ENCODE measurements at places on chromosomes 1 and 21.

- no peak for DNase-seq
These were observed 355.9 kb upstream of the ADGRL4 start for GRCh38 chr1:79362470-79362869.

DNA sequence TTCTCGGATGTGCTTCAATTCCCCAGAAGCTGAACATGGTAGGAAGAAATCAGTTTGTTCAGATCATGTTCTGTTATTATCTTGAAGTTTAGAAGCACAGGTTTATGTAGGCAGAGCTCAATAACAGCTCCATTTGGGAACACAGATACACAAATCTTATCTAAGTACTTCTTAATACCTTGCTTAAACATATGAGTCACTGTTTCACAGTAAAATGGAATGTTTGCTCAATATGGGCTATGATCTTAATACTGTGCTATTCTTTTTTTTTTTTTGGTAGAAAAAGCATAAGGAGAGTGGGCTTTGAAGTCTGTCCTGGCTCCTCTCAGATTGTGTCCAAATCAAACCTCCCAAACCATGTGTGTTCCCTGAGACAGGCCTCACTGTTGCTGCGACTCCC lies 13.4 kb downstream of the PROK1 start:
- no peak for DNase-seq

GRCh38 chr1:169363046-169363730 lies 4.4 kb downstream of the NME7 start:
- peak; percentile 72 for DNase-seq

DNA sequence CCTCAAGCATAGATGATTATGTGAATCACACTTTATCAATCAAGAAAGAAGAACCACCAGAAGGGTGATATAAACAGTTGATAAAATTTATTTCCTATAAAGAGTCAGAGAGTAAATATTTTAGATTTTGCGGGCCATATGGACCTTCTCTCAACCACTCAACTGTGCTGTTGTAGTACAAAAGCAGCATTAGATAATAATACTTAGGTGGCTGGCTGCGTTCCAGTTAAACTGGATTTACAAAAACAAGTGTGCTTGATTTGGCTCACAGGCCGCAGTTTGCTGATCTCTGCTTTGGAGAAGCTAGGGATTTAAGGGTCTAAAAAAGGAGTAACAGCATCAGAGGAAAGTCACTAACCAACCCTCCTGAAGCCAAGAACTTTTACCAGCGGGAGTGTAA lies 1406.0 kb downstream of the KCNT2 start:
- no peak for DNase-seq

GRCh38 chr1:209586221-209586740 lies 2.8 kb downstream of the CAMK1G start:
- no peak for DNase-seq

DNA sequence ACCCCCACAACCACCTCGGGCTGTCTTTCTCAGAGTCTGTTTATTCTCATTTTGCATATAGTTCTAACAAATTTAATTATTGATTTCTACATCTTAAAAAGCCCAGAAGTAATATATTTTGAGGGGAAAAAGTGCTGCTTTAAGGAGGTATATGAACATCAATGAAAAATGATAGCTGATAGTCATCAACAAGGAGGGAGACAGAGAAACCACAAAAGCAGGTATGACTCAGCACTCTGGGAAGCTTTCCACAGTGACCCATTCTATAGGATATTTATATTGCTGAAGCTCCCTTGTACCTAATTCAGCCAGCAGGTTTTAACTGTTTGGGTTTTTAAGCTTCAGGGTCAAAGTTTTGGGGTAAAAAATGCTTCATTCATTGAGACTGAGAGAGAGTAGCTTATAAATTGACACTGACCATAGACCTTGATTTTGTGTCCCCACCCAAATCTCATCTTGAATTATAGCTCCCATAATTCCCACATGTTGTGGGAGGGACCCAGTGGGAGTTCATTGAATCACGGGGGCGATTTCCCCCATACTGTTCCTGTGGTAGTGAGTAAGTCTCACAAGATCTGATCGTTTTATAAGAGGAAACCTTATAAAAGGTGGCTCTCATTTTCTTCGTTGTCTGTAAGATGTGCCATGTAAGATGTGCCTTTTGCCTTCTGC lies 27.4 kb downstream of the VANGL1 start:
- peak; percentile 47 for DNase-seq

- no peak for DNase-seq
These were observed 85.4 kb upstream of the KAZN start for GRCh38 chr1:14513111-14513510.

GRCh38 chr1:37831809-37832208 lies 23.8 kb upstream of the YRDC start:
- DNase-seq = no peak

GRCh38 chr1:206706298-206706791 lies 21.6 kb downstream of the MAPKAPK2 start:
- peak; percentile 75 for DNase-seq

GRCh38 chr1:187409341-187409740 lies 580.6 kb downstream of the PLA2G4A start:
- DNase-seq = no peak

GRCh38 chr1:81298266-81298665 lies 502.5 kb upstream of the ADGRL2 start:
- DNase-seq = no peak

DNA sequence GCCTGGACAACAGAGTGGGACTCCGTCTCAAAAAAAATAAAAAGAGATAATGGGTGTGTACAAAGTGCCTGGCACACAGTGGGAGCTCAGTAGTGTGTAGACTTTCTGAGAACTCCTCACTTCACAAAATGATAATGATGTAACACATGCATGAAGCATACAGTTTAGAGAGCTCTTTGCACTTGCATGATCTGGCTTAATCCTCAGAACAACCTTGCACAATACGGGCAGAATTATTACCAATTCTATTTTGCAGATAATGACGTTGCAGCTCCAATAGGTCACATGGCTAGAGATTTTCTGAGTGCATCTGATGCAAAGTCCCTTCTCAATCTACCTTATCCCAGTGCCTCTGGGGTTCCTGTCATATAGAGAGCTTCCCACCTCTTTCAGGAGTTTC lies 71.4 kb downstream of the CD247 start:
- no peak for DNase-seq

DNA sequence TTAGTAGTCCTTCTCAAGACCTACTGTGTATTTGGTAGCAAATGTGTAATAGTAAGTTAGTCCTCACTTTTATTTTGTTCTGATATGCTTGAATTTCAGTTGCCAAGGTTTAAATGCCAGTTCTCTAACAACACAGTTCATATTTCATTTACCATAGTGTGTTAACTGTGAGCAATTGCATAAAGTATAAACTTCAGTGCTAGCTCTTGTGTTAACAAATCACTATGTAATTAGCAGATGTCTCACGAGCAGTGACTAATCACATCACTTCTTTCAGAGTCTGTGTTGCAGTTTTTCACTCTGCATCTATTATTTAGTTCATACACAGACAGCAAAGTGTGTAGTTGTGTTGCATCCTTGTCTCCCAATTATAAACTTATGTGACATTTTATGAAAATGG lies 47.8 kb downstream of the ZMYM4 start:
- DNase-seq = no peak

GRCh38 chr1:175481126-175482070 lies 262.0 kb downstream of the TNR start:
- no peak for DNase-seq

DNA sequence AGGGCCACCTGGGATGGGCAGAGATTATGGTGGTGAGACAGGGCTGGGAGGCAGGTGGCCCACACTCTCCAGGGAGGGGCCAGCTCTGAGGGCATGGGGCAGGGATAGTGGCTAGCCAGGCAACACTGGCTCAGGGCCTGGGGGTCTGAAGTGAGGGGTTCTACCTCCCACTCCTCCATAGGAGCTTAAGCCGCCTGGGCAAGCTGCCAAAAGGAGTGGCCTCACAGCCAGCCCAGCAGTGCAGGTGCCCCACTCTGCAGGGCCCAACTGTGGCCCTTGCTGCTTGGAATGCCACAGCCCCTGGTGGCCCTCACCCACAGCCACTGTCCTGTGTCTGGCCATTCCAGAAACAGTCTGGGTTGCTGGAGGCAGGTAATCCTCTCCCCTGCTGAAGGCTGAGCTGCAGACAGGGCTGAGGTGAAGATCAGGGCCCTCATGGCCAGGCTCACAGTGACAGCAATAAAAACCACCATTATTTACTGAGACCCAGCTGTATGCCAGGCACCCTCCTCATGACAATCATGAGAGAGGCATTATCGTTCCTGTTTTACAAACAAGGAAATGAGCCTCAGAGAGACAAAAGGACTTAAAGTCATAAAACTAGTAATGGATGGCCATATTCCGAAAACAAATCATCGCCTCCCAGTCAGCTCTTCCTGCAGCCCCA lies 31.0 kb downstream of the KIF21B start:
- no peak for DNase-seq

- no peak for DNase-seq
These were observed 190.4 kb downstream of the NCAM2 start for GRCh38 chr21:21188513-21189195.

DNA sequence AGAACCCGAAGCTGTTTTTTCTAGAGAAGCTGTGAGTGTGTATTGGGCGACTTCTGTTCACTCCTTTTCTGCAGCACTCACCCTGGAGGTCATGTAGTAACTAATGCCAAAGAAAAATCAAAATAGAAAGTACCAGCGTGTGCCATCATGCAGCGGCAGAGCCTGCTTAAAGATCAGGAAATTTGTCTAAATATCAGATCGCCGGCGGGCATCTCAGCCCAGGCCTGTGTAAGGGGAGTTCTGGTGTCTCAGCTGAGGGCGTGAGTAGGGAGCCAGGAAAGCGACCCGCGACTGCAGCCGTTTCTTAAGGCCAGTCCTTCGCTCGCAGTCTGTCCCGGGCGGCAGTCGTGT lies 768 bp downstream of the EDARADD start:
- no peak for DNase-seq

DNA sequence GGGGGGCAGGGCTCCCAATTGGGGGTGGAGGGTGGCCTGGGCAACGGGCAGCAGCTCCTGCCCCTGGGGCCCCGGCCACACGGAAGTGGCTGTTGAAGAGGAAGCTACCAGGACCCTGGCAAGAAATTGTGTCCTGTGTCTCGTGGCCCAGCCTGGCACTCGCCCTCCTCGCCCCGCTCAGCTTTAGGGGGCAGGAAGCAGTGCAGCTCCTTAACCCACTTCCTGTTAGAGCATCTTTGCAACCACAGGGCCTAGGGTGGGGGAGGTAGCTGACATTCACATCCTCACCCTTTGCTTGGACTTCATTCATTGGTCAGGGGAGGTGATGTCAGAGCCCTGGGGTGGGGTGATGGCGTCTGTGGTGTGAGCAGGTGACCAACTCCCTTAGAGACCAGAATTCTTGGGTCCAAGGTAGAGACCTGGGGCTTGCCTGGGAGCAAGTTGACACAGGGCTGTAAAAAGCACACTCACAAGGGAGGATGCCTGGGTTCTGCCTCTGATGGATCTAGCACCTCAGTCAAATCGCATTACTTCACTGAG lies at the start of gene ARHGAP30:
Gene ARHGAP30, minus strand, starts transcription at position 161 of the 540 bp plus-strand sequence. CDS start 267 bp downstream, outside the sequence.
- no peak for DNase-seq

GRCh38 chr1:183571678-183572268 lies 18.5 kb downstream of the NCF2 start:
- DNase-seq = no peak

DNA sequence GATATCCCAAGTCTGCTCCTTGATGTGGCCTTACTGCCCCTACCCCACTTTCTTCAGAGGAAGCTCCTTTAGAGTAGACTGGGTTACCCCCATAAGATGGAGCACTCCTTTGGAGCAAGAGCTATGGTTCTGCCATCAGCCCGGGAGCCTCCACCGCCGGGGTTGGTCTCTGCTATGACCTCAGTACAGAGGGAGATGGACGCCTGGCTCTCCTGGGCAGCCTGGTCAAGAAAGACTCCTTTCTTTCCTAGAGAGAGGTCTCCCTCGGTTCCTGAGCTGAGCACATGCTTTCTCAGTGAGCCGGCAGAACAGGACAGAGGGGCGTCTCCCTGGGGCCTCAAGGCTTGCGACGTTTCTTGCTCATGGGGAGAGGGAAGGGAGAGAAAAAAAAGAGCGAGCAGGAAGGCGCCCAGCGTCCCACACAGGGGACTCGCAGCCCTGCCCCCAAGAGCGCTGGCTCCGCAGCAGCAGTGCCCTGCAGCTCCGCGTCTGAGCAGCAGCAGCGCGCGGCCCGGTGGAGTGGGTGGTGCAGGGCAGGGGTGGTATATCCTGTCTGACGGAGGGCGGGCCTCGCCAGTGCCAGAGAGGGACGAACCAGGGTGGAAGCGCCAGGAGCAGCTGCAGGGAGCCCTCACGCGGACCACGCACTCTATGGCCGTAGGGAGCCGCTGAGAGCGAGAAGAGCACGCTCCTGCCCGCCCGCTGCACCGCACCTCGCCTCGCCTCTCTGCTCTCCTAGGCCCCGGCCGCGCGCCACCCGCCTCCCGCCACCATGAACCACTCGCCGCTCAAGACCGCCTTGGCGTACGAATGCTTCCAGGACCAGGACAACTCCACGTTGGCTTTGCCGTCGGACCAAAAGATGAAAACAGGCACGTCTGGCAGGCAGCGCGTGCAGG lies at the start of gene PKP1:
Gene PKP1, plus strand, starts transcription at position 576 of the 899 bp plus-strand sequence. Its CDS starts 197 bp downstream, at position 773.
- no peak for DNase-seq

DNA sequence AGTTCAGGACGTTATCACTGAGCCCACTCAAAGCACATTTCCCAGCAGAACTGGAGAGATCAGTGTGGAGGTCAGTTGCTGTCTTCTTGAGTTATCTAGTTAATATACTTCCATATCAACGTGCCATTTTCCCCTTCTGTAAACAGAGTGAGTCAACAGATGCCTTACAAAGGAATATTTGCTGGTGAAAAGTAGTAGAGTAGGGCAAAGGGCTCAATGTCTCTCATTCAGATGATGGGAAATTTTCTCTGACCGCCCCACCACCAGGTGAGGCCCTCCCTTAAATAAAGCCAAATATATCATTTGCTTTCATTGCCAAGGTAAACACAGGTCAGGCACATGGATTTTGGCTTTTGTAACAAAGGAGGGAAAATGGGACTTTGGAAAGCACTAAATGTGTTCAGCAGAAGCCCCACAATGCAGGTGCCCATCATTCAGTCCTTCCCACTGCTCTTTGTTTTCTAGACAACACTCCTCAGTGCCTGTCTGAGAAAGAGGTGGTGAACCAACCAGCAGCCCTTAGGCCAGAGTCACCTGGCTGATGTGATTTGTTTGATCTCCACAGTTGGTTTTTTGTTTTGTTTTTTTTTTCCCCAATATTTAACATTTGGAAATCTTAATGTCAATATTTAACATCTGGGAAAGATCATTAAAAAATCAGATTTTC lies 40.5 kb upstream of the SAMD13 start:
- no peak for DNase-seq

- no peak for DNase-seq
These were observed 29.6 kb upstream of the FMO1 start for GRCh38 chr1:171218661-171219060.
